ENCODE measurements at places on chromosomes 7 and 10.

GRCh38 chr7:89002981-89003956, 207.7 kb upstream of the TEX47 start:
- no peak for DNase-seq

DNA sequence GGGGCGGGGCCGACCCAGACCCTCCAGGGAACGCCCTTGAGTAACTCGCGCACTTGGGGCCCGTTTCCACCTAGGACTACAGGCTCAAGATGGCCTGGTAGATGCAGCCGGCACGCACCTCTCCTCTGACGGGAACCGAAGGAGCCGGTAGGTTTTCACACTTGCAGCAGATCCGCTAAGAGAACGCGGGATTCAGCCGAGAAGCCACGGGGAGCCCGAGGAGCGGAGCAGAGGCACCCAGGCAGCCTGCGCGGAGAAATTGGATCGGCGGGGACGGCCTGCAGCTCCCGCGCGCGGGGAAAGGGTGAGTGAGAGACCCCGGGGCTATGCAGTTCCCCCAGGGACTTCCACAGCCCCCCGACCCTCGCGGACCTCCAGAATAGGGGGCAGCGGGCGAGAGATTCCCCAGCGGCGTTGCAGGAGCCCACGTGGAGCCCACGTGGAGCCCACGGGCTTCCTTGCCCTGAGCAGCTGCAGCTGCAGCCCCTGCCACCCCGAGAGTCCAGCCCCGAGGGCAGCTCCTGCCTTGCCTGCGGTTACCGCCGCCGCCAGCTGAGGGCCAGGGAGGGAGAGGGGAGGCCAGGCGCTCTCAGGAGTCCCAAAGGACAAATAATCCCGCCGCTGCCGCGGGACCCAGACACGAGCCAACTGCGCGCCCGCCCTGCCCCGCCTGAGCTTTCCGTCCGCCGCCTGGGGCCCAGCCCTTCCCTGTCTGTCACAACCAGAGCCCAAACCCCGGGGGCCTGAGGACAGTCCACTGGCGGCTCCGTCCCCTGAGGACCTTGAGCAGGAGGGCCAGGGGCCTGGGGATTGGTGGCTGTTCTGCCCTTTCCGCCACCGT, 13.1 kb downstream of the IFT22 start:
- peak; percentile 47 for DNase-seq

DNA sequence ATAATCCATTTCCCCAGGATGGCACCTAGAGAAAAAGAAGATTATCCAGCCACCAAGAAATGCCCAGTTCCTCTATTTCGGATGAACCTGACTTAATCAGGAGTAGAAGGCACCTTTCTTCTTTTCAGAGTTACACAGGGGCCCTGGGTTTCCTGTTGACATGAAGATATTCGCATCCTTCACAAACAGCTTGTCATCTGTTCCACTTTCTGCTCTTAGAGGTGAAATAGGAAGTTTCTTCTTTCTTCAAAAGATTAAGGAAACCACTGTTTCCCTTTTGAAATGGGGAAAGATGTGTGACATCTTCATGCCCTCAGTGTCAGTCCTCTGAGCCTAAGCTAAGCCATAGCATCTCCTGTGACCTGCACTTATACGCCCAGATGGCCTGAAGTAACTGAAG, 39.1 kb upstream of the RAB18 start:
- no peak for DNase-seq

GRCh38 chr7:92028226-92028625, 87.6 kb downstream of the AKAP9 start:
- DNase-seq: no peak

GRCh38 chr10:43824934-43825333, 176.3 kb upstream of the ZNF32 start:
- no peak for DNase-seq

GRCh38 chr10:77180794-77181193, 456.8 kb downstream of the KCNMA1 start:
- DNase-seq: no peak

All from stimulated activated CD8-positive, alpha-beta memory T cell treated with anti-CD3 and anti-CD28 coated beads, Interleukin-2, amount 100 ng/mL, for 48 hours (primary cell).